ENCODE measurements at places on chromosomes 13 and 19.
A peak's percentile ranks its signal among the peaks of the same experiment; 100 is the strongest.

- no peak for DNase-seq
These were observed 426.4 kb downstream of the MYO16 start for GRCh38 chr13:109055850-109056249.

DNA sequence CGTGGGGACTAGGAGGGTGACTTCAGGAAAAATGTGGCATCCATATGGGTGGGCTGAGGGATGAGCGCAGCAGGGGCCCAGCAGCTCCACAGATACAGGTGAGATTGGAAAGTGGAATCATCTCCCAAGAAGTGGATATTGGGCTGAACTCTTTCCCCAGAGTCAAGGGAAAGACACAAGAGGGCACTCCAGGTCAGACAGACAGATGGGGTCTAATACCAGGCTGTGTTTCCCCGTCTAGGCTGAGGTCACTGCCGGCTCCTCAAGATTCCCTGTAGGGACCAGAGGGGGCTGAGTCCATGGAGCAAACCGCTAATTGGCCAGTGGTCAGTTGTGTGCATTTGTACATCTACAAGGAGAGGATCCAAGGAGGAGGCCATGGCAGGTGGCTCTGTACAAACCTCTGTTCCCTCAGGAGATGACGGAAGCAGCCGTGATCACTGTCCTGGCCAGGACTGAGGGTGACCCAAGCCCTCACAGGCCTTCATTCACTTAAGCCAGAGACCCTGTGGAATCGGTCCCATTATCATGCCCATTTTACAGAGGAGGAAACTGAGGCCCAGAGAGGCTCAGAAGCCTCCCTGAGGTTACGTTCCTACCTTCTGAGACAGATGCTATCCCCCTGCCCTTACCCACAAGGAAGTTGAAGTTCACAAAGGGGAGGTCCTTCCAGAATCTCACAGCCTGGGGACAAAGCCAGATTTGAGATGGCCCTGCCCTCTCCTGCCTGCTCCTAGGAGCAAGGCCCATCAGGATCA lies 14.9 kb upstream of the IGLON5 start:
- no peak for DNase-seq

- DNase-seq, result no peak
These were observed 904.8 kb upstream of the PCDH20 start for GRCh38 chr13:62320129-62321108.

DNA sequence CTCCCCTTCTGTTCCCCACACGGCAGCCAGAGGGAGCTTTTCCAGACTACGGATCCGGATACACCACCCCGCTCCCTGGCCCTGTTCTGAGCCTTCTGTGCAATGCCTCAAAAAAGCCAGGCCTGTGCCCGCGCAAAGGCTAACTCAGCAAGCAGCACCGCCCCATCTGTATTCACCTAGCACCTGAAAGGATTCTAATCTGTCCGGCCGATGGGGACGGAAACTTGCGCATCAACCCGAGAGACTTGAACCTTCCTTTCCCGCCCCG lies 589 bp downstream of the ZBTB45 start:
- DNase-seq, result peak; percentile 69

- DNase-seq, result peak; percentile 95
These were observed 9.4 kb downstream of the ABHD17A start for GRCh38 chr19:1875646-1876495.

GRCh38 chr13:36057547-36057946 lies 73.6 kb downstream of the DCLK1 start:
- DNase-seq, result no peak

DNA sequence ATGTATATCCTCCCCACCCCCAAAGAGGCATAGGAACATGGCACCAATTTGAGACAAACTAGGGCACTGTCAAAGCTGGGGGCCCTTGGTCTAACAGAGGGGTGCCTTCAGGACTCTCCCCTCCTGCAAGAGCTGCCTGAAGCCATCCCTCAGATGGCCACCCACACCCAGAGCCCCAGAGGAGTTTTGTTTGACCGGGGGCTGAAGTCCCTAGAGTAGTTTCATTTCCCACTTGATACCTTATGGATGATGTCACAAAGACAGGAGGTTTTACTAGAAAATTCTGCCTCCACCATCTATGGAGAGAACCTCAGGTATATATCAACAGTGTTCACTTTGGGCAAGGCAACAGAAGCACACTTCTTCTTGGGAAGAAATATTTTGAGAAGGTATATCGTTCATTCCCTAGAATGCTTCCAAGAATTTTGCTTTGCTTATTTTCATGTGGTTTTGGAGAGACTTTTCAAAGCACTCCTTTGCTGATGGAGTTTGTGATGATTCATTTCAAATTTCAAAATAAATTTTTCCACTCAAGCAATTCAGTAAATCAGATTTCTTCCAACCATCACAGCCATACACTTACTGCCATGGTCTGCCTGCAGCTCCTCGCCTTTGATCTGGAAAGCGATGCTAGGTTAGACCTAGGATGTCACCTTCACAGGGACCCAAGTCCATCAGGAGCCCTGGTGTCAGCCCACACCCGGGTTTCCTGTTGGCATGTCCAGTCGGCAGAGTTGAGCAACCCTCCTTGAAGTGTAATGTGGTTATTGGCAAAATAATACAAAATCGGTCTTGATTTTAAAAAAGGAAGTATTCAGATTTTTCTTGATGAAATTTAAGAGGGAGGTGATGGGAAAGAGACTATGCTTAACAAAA lies 207.0 kb downstream of the SHISA2 start:
- no peak for DNase-seq

GRCh38 chr13:21365574-21365973 lies 93.5 kb downstream of the ZDHHC20 start:
- no peak for DNase-seq

- DNase-seq, result no peak
These were observed 802.5 kb upstream of the SLITRK1 start for GRCh38 chr13:84684804-84685203.

- DNase-seq, result no peak
These were observed 44.3 kb downstream of the COLGALT1 start for GRCh38 chr19:17599780-17600179.

- DNase-seq, result no peak
These were observed 65.5 kb downstream of the DPY19L3 start for GRCh38 chr19:32471095-32471494.

DNA sequence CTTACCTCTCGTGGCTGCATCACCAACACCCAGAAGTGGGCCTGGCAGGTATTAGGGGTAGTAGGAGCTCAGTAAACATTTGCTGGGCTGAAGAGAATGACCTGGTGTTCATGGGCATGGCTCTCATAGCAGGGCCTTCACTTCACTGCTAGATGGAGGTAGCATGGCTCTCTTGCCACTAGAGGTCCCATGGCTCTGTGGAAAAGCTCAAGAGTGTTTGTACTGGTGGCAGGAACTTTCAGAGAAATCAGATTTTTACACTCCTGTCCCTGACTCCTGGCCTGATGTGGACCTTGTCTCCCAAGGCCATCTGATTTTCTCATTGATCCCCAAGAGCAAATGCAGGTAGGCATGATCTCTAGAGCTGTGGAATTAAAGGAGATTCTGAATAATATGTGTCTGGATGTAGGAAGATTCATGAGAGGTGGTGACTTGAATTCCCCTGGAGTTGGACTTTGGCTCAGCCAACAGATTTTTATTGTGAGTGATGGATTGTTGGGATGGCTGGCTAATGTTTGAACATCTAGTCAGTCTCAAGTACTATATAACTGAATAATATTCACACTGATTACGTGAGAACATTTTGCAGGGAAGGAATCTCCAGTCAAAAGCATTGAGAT lies 5.7 kb downstream of the ZNF574 start:
- no peak for DNase-seq

- no peak for DNase-seq
These were observed 5.5 kb upstream of the POU4F1 start for GRCh38 chr13:78608688-78609463.

- DNase-seq, result no peak
These were observed 157.9 kb upstream of the FREM2 start for GRCh38 chr13:38528986-38529385.
